Thoracic aorta (tissue), 2 donors: ENCODE measurements at places on chromosomes 13 and 19. TPM values are rescaled to one million over a fixed set of nuclear protein-coding genes. Genes with fewer than 3 reads are reported as not detected.

- no peak for DNase-seq
These were observed 23.5 kb upstream of the USP12 start for GRCh38 chr13:27194895-27195764.

- no peak for DNase-seq
These were observed 101.0 kb upstream of the DACH1 start for GRCh38 chr13:71967990-71968389.

GRCh38 chr13:68019901-68020300 is 789.8 kb upstream of the PCDH9 start:
- no peak for DNase-seq

- no peak for DNase-seq
These were observed 5.3 kb upstream of the AKAP8L start for GRCh38 chr19:15424121-15424520.

GRCh38 chr13:30665638-30666037 is 47.9 kb downstream of the USPL1 start:
- DNase-seq = no peak

GRCh38 chr13:76720416-76720815 is 165.8 kb downstream of the KCTD12 start:
- no peak for DNase-seq

GRCh38 chr19:17418710-17419109 is 1.1 kb upstream of the MVB12A start:
- DNase-seq = no peak

- DNase-seq = peak; percentile 99
These were observed 5.1 kb downstream of the DOT1L start for GRCh38 chr19:2168619-2169424.

DNA sequence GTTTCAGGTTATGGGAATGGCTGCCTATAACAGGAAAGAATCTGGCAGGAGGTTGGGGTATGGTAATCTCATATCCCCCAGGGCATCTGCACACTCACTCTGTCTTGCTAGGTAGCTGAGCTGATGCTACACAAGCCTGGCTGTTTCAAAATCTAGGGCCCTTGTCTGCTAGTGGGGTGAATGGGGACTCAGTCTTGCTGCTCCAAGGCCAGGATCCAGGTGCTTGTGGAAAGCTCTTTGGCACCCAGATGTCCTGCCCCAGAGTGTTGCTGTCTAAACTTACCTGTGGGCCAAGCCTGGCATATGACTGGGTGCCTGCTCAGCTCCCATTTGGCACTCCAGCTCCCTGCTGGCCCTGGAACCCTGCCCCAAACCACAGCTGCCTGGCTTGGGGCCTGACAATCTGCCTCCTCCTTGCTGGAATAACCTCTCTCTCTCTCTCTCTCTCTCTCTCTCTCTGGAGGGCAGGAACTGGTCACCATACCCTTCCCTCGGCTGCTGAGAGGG is 158.1 kb upstream of the TSC22D1 start:
- DNase-seq = no peak

- DNase-seq = no peak
These were observed 9.1 kb downstream of the CACTIN start for GRCh38 chr19:3617463-3617862.

DNA sequence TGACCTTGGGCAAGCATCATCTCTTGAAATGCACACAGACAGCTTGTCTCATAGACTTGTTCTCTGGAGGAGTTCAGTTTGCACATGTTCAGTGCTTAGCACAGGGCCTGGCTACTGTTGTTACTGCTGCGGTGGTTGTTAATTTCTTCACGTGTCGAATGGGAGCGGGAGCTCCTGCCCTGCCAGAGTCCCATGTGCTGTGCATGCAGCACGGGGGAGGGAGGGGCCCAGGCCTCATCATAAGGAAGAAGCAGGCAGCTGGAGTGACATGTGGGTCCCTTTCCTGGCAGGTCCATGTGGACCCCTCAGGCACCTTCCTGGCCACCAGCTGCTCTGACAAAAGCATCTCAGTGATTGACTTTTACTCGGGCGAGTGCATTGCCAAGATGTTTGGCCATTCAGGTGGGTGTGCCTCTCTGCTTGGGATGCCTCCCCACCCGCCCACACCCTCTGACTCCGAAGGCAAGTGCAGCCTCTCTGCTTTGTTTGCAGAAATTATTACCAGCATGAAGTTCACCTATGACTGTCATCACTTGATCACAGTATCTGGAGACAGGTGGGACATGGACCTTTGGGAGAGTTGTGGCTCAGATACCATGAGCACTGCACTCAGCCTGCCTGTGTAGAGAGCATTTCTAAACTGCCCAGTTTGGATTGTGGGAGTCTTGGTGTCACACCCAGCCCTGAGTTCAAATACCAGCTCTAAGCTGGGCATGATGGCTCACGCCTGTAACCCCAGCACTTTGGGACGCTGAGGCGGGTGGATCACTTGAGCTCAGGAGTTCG is 19.8 kb upstream of the OVOL3 start:
- no peak for DNase-seq

- DNase-seq = no peak
These were observed 152.9 kb downstream of the SIPA1L3 start for GRCh38 chr19:38059897-38060296.

GRCh38 chr19:14361824-14362223 is 19.4 kb upstream of the ADGRE5 start:
- DNase-seq = no peak

- no peak for DNase-seq
These were observed 1.1 kb downstream of the COMP start for GRCh38 chr19:18789883-18790565.

GRCh38 chr13:35561540-35561939 is 85.1 kb upstream of the MAB21L1 start:
- no peak for DNase-seq

DNA sequence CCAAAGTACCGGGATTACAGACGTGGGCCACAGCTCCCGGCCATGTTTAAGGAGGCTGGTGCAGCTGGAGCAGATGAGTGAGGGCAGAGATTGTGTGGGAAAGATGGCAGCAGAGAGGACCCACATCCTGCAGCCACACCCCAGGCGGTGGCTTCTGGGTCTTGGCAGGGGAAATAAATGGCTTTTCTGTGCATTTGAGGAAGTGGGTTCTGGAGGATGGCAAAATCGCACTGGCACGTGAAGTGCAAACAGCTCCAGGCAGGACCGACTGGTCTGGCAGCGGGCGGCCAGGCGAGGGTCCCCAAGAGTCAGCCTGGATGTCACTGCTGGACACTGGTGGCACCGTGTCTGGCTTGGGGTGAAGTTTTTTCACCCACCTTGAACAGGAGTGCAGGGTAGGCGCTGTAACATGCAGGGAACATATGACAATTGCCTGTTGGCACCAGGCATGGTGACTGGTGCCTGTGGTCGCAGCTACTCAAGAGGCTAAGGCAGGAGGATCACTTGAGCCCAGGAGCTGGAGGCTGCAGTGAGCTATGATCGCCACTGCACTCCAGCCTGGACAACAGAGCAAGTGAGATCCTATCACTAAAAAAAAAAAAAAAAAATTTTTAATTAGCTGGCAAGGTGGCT is 8.4 kb downstream of the B3GNT3 start:
- no peak for DNase-seq

- DNase-seq = no peak
These were observed 8.5 kb upstream of the ZNF91 start for GRCh38 chr19:23403581-23404324.

DNA sequence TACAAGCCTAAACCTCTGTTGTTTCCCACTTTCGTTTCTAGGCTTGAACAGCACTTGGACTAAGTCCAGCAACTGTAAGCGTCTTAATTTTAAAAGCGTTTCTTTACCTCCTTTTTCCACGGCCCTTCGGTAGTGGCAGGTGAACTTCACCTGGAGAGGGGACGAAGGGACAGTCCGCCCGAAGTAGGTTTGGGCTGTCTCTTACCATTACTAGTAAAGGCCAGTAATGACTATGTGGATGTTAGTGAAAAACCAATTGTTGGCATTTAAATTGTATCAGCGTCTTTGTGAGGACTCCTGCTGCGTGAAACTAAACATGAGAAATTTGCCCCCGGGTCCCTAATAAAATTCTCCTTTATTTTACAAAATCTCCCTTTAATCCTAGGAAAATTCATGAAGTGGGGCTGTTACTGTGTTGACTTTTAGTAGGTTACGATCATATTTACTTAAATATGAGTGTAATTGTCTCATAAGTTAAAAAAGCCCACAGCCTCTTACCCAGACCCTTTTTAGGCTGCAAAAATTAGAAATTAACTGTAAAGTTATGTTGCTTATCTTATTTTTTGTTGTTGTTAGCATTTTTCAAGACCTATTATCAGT is 983 bp downstream of the ITM2B start:
- no peak for DNase-seq

DNA sequence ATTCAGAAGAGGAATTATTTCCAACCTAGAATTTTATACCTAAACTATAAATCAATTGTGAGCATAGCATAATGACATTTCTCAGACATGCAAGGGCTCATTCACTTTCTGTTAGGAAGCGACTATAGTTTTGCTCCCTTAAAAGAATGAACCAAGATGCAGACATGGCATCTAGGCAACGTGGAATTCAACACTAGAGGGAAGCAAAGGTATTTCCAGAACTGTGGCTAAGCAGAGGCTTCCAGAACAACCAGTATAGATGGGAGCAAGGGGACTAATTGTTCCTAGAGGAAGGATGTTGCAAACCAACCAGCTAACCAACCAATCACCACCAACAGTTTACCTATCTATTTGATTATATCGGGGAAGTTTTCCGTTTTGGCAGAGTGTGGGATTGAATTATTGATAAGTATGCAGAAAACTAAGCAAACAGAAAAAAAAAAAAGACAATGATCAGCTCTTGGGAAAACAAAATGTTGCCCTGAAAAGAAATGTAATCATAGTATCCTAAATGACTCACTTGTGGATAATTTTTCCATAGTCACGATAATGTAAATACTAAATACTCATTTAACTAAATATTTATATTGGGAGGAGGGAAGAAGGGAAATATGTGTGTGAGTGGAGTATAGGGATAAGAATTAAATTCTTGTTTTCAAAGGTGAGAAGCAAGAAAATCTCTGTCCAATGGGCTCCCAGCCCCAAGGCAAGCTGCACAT is 21.1 kb downstream of the ARL11 start:
- DNase-seq = no peak

CBY2 gene
- not detected for total RNA-seq

IZUMO2 gene
- not detected for total RNA-seq

LYL1 gene
- 10.6 TPM for total RNA-seq

RXFP2 gene
- total RNA-seq = 0.21 TPM

DHRS12 gene
- 13.3 TPM for total RNA-seq

F2RL3 gene
- 4.9 TPM for total RNA-seq
